ENCODE measurements at places on chromosomes 16 and 17. TPM values are rescaled to one million over a fixed set of nuclear protein-coding genes. Genes with fewer than 3 reads are reported as not detected.

- DNase-seq = no peak
These were observed 46.4 kb upstream of the KLHDC4 start for GRCh38 chr16:87812200-87812656.

DNA sequence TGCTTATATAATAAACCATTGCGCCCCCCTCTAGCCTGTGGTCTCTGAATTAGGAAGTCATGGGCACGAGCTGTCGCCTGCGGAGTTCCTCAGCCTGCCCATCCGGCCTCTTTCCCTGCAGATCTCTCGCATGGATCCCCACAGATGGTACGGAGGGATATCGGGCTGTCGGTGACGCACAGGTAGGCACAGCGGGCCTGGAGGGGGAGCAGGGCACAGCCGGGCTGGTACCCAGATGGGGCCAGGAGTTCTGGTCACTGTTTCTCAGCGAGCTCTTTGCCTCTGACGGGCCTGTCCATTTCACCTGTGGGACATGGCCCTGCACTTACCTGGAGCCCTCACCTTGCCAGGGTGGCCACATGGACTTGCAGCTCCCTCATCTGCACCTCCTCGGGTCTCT lies 42.6 kb upstream of the LGALS9 start:
- no peak for DNase-seq

GRCh38 chr16:56625943-56626654 lies 518 bp downstream of the MT1E start:
- DNase-seq = peak; percentile 83

Gene TNFRSF13B
- total RNA-seq = not detected

Gene CACNG4
- total RNA-seq = not detected

All from Right ventricle myocardium superior (tissue), 1 donor.